ENCODE measurements at places on chromosomes 11 and 22.

- DNase-seq, result no peak
Measured at GRCh38 chr11:65014726-65015227, 817 bp downstream of the ARL2 start.

GRCh38 chr11:118435290-118435892 is 901 bp upstream of the KMT2A start:
- DNase-seq, result peak; percentile 54

DNA sequence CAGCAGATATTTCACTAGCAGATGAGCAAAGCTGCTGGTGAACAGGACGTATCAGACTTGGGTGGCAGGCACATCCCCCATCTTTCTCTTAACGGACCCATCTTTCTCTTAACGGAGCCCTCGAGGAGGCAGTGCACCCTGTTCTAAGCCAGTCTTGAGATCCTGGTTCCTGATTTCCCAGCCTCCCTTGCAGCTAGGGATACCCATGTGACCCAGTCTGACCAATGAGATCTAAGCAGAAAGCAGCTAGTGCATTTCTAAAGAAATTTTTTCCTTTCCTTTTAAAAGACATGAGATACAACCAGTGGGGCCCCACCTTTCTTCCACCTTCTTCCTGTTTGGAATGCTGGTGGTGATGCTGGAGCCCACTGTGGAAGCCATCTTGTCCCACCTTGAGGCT is 13.6 kb upstream of the ELFN2 start:
- DNase-seq, result no peak

GRCh38 chr11:60914633-60915247 is 782 bp downstream of the TMEM109 start:
- DNase-seq, result peak; percentile 53

- DNase-seq, result peak; percentile 61
Measured at GRCh38 chr11:44681698-44682097, 45.1 kb upstream of the TSPAN18 start.

DNA sequence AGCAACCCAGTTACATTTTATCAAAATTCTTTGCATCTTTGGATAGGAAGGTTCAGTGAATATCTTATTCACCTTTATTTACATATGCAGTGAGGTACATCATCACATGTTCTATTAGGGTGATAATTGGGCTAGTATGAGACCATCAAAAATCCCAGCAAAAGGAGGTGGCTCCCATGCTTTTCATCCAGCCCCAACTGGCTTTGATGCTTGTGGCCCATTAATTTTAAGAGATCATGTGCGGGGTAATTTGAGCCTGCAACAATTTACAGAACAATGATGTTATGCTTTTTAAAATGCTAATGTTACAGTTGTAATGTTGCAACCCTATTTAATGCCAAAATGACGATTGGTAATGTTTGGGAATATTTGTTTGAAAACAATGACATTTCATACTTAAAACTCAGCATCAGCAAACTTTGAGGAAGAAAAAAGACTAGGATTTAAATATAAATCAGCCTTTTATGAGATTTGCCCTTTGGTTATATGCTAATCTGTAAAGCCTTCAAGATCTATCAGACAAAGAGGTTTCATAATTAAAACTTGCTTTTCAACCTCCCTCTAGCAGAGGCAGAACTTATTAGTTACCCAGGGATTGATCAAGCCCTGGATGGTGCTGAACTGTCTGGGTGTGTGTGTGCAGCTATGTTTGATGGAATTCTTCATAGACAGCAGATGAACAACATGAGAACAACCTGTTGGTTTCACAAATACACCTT is 183.5 kb upstream of the SORL1-AS1 start:
- DNase-seq, result no peak

DNA sequence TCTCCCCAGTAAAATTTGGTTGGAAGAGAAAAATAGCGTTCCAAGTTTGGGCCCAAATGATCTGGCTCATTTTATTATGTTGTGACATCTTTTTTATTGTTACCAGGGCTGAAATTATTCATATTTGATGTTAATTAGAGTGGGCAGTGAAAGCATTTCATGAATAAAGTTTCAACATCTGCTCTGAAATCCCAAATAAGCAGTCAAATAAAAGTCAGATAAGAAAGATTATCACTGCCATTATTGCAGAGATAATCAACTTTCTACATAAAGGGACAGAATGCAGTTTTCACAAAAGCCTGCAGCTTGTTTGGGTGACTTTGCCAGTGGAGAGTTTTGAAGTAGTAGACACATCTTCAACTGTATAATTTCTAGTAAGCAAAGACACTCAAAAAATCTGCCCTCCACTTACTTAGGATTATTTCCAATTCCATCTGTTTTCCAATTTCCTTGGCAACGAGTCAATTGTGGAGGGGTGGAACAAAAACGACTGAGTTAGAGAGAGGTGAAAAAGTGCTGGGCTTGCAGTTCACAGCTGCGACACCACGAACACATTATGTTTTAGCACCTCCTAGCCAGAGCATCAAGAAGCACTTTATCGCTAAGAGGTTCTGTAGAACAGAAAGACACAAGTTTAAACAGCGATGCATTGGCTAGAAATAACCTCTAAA is 9.0 kb downstream of the TECTA start:
- DNase-seq, result no peak

DNA sequence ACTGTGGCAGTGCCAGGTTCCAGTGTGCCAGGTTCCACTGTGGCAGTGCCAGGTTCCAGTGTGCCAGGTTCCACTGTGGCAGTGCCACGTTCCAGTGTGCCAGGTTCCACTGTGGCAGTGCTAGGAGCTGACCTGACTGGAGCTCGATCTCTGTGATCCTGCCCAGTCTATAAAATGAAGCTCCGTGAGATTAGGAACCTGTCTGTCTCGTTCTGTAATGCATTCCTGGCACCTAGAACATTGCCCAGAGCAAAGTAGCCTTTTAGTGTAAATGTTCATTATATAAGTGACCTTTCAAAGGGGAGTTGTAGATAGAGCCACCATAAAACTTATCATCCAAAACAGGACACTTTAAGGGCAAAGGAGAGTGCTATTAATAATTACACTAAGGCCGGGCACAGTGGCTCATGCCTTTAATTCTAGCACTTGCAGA is 36.0 kb downstream of the ART5 start:
- DNase-seq, result no peak

DNA sequence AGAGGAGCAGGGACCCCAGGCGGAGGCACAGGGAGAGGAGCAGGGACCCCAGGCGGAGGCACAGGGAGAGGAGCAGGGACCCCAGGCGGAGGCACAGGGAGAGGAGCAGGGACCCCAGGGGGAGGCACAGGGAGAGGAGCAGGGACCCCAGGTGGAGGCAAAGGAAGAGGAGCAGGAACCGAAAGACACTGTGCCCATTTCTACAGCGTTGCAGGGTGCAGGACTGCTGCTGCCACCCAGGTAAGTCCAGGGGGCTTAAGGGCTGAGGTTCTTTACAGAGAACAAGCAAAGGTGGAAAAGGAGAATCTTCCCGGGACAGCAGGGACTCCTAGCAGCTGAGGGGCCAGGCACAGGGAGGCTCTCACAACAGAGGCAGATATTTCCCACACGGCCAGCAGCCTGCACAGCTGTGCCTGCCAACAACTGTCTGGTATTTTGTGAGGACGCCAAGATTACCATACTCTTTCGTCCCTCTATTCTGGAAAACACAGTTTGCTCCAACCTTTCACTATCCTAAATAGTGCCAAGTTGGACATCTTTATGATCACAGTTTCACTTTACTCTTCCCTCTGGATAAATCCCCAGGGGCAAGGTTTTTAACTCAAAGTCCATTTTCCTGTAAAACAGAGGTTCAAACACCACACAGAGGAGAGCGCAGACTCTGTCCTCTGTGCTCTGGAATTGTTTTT is 39.4 kb downstream of the SHANK2 start:
- DNase-seq, result no peak

DNA sequence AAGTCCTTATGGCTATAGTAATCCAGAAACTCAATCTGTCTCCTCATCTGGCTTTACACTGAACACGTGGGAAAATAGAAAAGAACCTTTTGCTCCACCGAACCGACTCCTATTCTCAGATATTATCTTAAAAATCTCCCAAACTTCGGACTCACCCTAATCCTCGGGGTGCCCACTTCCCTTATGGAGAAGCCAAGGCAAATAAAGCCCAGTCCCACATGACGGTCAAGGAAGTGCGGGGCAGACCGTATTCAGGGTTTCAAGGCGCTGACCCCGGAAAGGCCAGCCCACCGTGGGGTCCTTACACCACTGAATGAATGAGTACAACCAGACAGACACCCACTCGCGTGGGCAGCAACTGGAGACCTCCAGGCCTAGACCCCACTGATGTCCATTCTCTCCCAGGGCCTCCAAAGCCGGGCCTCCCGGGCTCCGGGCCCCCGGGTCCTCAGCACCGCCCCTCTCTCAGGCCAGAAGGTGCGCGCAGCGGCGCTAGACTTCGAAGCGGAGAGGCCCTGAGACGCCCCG is 489 bp downstream of the NUP98 start:
- no peak for DNase-seq

GRCh38 chr11:125357551-125357950 is 138.5 kb downstream of the FEZ1 start:
- DNase-seq, result no peak

GRCh38 chr11:47571357-47571729 is 5.9 kb downstream of the PTPMT1 start:
- DNase-seq, result no peak

DNA sequence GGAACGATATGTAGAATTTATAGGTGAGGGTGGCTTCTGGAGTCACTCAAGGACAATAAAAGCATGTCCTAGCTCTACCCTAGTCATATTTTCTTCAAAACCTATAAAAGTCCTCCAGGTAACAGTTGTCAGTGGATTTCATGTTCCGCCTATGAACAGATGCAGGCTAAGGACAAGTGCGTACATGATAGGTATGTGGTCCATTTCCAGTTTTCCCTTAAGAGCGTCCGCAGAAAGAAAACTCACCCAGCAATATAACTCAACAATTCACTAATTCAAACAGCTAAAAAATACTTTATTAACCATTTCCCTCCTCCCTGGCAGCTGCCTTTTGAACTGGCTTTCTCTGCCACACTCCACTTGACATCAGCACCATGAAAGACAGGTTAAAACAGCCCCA is 50.2 kb upstream of the CCDC34 start:
- no peak for DNase-seq

- DNase-seq, result peak; percentile 76
Measured at GRCh38 chr22:36358533-36359469, 29.0 kb downstream of the MYH9 start.

DNA sequence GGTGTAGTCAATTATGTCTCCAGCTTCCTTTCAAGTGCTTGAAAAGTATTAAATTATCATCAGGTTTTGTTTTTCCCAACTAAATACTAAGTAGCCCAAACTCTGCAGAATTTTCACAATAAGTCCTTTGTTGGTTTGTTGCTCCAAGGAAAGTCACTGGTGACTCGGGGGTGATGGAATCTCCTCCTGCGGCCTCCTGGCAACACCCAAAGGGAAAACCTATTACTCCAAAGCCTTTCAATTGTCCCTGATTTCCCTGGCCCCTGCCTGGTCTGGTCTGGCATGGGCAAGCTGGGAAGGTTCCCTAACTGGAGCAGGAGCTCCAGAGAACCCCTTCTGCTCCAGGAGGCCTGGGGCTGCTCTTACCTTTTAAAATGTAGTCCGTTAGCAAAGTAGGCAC is 47.9 kb downstream of the FEZ1 start:
- DNase-seq, result peak; percentile 21

DNA sequence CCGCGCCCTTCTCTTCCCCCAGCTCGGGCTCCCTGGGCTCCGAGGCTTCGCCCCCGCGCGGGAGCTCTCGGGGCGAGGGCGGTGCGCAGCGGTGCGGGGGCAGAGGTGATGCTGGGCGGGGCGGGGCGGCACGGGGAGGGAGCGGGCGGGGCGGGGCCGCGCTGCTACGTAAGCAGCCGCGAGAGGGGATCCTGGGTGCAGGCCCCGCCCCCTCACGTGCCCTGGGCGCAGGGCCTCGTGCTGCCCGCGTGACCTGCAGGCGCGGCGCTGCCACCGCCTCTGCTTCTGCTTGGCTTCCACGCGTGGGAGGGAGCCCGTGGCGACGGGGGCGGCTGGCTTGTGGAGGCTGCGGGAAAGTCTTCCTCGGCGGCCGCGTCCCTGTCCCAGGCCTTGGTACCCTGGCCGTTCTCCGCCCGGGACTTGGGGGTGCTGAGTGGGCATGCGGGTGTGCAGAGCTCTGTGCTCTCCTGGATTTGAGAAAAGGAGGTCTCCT is 132.6 kb upstream of the HSD17B12 start:
- no peak for DNase-seq

DNA sequence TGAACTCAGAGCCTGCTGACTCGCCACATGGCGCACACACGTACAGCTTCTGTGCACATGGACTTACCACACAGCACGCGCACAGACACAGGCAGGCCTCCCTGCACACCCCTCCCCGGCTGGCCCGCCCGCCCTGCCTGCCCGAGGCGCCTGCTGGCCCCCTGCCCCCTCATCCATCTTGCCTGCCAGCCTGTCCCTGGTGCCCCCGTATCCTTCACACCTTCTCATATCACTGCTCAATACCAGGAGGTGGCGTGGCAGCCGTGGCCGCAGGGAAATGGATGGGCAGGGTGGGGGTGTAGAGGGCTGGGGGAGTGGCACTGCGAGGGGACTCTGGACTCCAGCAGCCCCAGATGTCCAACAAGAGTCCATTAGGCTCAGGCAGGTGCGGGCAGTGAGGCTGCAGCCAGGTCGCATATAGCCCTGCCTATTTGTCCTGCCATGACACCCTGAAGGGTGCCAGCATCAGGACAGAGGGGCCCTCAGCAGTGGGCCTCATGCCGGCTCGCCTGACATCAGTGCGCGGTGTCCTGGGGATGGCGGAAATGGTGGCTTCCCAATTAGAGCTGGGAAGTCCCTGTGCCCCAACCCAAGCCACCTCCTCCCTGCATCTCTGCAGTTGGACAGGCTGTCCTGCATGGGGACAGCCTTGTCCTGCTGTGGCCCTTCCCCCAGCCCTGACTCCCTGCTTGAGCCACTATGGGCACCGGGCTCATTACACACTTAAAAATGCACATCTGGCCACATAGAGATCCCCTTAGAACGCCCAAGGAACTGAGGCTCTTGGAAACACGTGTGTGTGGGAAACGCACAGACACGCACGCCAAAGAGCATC is 2.0 kb upstream of the TBX10 start:
- no peak for DNase-seq

GRCh38 chr11:125465255-125465654 is 30.8 kb downstream of the FEZ1 start:
- no peak for DNase-seq

- DNase-seq, result no peak
Measured at GRCh38 chr22:24587948-24588347, 4.9 kb downstream of the LRRC75B start.

DNA sequence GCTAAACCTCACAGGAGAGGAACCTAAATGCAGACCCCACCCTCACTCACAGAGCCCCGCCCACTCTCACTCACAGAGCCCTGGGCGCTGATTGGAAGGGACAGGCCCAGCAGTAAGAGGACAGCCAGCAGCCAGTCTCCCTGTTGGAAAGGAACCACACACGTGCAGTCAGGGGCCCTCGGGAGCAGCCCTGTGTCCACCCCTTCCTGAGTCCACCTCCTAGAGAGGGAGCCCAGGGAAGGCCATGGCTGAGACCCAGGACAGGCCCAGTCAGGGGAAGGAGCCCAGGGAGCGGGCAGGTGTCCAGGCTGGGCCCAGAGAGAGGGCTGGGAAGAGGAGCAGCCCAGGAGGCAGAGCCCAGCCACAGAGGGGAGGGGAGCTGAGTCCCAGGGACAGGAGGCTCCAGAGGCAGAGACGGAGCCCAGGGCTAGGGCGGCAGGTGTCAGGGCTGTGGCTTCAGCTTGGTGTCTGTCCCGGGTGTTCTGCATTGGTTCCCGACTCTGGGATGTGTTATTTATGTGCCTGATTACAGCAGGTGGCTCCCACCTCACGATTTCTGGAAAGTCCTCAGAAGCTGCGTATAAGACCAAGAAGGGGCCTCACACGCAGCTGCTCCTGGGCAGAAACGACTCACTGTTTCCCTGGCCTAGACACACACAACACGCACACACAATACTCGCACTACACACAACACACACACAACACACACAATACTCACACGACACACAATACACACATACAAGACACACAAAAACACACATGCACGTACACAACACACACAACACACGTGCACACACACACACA is 9.0 kb upstream of the APOBEC3H start:
- DNase-seq, result no peak
